Stimulated activated CD4-positive, alpha-beta T cell treated with anti-CD3 and anti-CD28 coated beads, Interleukin-2, amount 100 ng/mL, for 48 hours (primary cell): ENCODE measurements at places on chromosomes 13 and 19.

GRCh38 chr13:73215823-73216222 is 157.0 kb downstream of the KLF5 start:
- DNase-seq: no peak

GRCh38 chr13:75670496-75670895 is 34.4 kb downstream of the LMO7 start:
- DNase-seq: no peak

DNA sequence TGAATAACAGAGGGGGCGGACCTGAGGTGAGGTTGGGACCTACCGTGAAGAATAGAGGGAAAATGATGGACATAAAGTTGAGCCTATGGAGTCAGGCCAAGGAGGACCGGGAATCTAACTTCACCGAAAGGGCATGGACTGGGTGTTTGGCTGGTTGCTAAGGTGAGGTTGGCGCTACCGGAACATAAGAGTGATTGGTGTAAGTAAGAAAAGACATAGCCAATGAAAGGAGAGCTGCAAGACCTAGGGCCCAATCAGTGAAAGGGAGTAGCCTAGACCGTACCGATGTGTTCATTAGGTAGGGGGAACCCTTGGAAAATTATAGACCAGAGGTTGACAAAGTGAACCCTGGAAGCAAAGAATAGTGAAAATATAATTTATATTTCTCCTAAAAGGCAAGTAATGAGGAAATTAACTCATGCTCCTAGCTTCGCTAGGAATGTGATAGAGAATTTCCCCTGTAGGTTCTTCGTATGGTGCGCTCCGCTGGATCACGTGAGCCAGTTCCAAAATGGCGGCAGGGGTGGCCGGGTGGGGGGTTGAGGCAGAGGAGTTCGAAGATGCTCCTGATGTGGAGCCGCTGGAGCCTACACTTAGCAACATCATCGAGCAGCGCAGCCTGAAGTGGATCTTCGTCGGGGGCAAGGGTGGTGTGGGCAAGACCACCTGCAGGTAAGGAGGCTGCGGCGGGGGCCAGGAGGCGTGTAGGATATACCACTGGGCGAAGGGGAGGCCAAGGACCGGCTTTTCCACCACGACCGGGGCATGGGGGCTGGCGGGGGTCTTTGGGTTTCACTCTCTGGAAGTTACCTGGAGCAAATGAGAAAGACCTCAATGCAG is at the start of gene GET3:
Gene GET3, plus strand, starts transcription at position 503 of the 840 bp plus-strand sequence. Its CDS starts 9 bp downstream, at position 512.
- DNase-seq: peak; percentile 72

GRCh38 chr13:21395953-21396352 is 63.1 kb downstream of the ZDHHC20 start:
- DNase-seq: no peak

GRCh38 chr13:102197193-102197592 is 204.7 kb downstream of the FGF14 start:
- DNase-seq: no peak

DNA sequence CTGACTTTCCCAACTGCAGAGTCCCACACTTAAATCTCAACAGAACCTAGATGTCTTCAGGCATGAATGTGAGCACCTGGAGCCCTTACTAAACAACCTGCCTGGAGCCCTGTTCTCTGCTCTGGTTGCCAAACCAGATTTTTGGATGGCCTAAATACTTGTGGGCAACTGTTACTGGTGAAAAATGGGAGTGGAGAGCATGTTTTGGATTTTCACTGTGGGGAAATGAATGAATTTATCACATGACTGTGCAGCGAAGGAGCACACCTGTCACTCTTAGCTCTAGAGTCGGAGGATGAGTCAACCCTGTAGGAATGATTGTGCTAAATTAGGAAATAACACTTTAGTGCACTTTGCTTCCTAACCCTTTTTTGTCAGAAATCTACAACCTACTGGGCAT is 30.3 kb downstream of the SHISA2 start:
- no peak for DNase-seq

- DNase-seq: no peak
These were observed 315.7 kb downstream of the KCTD12 start for GRCh38 chr13:76570510-76570971.

DNA sequence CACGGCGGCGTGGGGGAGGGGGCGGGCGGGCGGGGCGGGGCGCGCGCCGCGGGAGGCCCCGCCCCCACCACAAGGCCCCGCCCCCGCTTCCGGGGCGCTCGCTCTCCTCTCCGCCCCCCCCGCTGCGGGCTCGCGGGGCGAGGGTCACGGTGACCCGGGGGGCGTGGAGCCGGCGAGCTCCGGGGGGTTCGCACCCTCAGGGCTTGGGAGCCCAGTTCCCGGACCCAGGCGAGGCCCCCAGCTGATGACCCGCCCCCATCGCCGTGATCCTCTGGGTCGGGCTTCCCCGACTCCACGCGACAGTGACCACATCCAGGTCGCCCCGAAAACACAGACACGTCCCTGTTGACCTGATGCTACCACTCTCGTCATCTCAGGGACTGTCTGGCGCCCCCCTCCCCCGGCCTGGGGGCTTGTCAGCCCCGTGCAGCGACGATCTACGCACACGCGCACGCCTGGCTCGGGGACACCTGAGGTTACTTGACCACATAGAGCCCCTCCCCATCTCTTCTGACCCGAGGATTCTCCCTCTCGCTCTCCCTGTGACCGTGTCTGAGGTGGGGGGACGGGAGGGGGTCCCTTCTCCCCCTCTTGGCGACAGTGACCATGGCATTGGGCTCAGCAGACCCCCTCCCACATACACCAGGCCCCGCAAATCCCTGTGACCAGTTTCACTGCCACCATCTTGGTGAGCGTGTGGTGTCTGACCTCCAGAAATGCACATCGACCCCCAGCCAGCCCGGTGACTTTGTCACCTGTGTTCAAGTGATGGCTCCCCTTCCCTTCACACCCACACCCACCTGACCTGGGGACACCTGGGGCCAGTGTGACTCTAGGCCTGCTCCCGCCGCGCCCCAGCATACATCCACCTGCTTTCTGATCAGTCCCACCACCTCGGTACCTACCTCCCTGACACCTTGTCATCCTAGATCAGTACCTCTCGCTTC is 670 bp downstream of the MAP2K7 start:
- no peak for DNase-seq

- DNase-seq: no peak
These were observed 20.5 kb upstream of the PNMA8C start for GRCh38 chr19:46449228-46449627.

DNA sequence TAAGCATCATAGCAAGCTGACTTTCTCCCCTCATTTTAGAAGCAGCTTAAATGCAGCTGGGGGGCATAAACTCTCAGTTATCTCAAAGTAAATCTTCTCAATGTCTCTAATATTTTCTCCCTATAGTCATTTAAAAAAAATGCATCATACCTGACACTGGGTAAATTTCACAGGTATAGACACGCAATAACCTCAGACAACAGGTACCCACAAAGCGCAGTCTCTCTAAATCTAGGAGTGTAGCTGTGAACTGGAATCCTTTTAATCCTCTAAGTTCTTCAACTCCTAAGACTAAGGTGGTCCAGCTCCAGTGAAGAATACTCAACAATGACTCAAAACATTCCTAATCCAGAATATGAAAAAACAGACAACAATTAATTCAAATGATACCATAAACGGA is 141.2 kb downstream of the MYCBP2 start:
- DNase-seq: no peak

DNA sequence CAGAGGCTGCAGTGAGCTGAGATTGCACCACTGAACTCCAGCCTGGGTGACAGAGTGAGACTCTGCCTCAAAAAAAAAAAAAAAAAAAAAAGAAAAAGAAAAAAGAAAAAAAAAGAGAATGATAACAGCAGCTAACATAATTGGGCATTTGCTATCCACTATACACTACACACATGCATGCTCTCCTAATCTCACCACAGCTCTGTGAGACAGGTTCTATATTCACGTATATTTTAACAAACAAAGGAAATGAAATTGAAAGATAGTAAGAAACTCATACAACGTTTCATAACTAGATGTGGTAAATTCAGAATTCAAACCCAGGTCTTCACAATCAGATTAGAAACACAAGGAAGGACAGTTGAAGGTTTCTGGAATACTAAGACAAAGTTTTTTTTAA is 265.7 kb downstream of the DIAPH3 start:
- no peak for DNase-seq

DNA sequence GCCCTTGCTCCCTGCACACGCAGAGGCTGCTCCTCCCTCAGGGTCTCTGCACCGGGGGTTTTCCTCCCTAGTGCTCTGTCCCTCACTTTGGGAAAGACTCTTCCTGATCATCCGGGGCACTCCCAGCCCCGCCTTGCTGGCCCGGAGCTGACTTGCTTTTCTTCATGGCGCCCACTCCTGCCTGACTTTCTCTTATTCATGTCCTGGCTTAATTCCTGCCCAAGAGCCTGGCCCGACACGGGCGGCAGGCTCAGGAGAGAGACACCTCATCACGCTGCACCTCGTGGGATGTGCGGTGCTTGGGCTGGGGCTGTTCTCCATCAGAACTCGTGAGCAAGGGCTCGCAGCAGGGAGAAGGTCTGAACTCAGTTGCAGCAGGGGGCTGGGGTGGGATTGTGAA is 11.8 kb upstream of the PLA2G4C start:
- no peak for DNase-seq

DNA sequence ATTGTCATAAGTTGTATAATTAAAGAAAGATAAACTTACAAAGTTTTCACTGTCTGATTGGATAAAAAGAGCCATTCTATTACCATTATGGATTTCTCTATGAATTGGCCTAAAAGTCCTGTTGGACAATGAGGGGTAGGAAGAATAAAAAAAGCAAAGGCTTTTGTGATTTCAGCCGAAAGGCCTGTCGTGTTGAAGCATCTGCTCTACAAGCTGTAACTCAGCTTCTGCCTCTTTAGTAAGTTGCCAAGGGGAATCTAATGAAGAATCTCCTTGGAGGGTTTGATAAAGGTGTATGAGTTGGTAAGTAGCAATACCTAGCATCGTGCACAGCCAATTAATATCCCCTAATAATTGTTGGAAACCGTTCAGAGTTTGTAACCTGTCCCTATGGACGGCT is 25.2 kb upstream of the ERVV-1 start:
- DNase-seq: no peak

DNA sequence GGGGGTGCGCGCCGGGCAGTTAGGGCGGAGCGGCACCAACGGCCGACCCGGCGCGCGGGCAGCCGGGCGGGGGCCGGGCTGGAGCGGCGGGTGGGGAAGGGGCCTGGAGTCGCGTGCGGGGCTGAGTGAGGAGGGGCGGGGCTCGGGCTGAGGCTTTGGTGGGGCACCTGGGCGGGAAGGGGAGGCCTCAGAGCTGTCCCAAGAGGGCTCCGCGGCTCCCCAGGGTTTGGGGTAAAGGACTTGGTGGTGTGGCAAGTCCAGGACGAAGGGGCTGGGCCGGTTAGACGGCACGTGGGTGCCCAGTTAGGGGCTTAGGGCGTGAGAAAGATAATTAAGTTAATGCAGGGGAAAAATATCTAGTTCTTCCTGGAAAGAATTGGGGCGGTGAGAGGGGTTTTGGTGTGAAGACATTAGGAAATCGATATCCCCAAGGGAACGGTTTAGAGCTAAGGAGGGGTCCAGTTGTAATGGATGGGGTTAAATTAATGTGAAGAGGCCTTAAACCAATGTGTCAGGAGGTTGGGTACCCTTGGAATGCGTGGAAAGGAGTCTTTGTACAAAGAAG is 496 bp downstream of the ZNF574 start:
- peak; percentile 22 for DNase-seq

DNA sequence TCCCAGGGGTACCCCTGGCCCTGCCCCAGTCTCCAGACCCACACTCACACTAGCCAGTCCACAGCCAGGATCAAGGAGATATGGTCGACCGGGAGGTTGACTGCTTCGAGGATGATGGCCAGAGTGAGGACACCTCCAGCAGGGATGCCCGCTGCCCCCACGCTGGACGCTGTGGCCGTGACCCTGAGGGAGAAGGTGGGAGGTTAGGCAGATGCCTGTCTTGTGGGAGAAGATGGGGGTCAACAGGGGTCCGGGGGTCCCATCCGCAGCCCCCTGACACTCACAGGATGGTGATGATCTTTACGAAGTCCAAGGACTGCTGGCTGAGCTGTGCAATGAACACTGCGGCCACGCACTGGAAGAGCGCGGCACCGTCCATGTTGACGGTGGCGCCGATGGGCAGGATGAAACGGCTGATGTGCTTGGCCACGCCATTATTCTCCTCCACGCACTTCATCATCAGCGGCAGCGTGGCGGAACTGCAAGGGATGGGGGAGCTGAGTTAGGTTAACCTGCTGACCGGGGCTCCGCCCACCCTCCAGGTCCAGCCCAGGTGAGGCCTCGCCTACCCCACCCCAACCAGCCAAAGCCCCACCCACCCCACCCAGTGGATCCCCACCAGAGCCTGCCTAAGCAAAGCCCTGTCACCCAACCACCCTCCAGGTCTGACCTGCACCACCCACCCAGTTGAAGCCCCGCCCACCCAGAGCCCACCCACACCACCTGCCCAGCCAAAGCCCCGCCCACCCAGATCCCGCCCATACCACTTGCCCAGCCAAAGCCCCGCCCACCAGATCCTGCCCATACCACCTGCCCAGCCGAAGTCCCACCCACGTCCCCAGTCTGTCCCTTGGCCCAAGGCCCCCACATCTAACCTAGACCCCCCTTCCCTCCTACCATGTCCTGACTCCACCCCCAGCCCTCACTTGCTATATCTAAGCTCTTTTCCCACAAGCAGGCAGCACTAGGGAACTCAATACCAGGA is 11.2 kb downstream of the SLC1A5 start:
- DNase-seq: no peak

DNA sequence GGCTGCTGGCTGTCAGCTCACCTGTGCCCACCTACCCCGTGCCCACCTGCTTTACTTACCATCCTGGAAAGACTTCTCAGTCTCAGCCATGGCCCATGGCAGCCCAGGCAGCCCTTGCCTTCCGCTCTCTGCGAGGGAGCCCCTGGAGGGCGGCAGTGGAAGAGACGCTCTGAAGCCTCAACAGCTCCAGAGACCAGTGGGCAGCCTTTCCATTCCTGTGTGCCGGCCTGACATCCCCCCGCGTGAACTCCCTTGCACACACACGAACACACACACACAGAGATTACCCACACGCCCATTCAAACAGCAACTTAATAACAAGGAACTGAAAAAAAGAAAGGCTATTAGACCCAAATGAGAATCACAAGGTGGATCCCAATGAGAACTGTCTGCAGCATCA is 14.2 kb upstream of the RASA3 start:
- DNase-seq: no peak

GRCh38 chr13:61670384-61671161 is 254.9 kb upstream of the PCDH20 start:
- DNase-seq: no peak

- no peak for DNase-seq
These were observed 681 bp upstream of the ZNF606 start for GRCh38 chr19:58003174-58003828.

DNA sequence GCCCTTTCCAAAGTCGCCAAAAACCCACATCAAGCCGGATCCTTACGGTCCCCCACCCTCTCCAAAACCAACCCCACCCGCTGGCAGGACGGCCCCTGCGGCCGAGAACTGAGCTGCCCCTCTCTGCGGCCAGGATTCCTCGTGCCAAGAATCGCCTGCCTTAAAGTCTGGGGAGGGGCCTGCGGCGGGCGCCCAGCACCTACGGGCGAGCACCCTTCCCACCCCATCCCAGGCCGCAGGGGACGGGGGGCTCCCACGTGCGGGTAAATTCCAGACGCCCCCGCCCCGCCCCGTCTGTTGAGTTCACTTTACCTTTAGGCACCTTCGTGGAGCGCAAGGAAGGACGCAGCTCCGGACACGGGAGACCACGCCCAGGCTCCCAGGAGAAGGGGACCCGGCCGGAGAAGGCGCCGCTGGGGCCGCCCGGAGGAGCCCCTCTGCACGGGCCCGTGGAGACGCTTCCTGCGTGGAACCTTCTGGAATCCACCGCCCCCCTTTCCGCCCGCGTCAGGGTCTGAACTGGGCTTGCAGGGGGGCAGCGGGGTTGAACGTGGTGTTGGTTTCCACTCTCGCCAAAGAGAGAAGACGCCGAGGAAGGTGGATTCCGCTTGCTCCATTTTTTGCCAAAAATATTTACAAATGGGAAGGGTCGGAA is 22.8 kb downstream of the ONECUT3 start:
- no peak for DNase-seq
